GM10248 (cell line): ENCODE measurements at places on chromosomes 12 and 14.
A peak's percentile ranks its signal among the peaks of the same experiment; 100 is the strongest.

DNA sequence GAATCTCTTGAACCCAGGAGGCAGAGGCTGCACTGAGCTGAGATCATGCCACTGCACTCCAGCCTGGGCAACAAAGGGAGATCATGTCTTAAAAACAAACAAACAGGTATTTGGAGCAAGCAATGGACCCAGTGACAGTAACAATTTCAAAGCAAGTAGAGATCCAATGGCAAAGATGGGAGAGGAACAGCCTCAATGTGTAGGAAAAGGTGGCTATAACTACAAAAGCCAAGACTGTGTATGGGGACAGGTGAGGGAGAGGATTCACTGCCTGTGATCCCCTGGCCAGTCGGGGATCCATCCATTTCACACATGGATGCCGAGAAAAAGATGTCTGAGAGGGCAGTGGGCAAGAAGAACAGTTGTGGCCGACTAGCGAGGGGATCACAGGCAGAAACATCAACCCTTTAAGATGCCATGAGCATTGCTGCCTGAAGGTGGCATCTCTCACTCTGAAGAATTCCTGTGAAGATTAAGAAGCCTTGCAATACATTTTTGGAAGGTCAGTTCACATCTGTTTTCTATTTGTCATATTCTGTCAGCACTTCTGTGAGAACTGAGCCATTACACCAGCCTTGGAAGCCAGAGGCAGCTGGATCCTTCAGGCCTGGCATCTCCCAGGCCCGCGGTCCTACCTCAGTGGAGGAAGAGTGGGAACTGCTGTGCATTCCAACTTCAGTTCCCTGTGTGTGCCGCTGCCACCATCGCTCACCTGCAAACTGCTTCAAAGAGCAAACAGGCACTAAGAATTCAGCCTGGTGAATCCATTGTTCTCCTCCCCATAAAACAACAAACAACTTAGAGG, 54.5 kb upstream of the FRS2 start:
- peak; percentile 22 for DNase-seq

DNA sequence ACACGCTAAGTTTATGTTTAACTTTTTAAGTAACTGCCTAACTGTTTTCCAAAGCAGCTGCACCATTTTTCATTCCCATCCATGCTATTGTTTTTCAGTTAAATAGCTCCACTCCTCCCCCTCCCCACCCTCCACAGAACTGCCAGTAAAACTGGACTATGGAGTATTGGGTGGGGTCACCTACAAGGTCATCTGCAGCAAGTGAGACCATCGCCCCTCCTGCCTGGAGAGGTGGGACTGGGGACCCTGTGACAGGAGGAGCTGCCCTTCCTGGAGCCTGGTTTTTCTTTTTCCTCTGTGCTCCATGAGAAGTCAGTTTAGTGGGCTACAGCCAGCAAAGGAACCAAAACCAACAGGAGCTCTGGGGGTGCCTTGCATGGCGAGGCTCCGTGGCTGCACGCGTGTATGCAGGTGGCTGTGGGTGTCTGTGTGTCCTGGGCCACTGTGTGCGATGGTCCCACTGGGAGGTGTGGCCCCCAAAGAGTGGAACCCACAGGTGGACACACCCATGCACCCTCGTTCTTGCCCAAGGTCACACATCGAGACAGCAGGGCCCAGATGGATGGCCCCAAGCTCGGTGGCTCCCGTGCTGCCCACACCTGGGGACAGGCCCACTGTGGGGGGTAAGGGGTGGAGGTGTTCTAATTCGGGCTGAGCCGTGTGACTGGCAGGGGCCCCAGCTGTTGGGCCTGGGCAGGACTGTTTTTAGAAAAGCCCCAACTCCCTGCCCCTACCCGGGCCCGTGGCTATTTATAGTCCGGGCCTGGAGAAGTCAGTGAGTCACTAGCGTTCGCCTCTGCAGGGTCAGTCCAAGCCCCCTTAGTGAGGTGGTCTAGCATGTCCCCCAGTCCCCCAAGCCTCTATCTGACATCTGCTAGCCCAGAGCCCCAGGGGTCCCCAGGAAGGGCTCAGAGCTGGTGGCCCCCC, 2.3 kb upstream of the ADSS1 start:
- no peak for DNase-seq

DNA sequence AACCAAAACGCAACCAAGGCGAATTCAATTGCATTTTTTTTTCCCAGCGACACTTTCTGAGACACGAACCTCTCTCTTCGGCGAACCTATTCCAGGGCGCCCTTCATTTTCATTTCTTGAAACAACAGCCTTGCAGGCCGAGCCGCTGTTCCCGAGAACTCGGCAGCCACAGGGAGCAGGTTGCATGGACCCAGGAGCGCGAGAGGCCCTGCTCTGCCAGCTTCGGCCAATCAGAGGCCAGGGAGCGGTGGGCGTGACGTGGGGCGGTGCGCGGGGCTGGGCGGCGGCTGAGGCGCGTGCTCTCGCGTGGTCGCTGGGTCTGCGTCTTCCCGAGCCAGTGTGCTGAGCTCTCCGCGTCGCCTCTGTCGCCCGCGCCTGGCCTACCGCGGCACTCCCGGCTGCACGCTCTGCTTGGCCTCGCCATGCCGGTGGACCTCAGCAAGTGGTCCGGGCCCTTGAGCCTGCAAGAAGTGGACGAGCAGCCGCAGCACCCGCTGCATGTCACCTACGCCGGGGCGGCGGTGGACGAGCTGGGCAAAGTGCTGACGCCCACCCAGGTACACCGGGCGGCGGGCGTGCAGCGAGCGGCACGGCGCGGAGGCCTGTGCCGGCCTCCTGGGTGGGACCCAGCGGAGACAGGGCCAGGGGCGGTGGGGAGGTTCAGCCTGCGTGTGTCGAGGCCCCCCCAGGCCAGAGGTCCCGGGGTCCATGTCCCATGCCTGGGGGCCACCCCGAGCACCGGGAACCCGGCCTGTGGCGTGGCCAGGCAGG, at the start of gene PEBP1:
PEBP1 (plus strand) TSS at position 337 of the 771 bp plus-strand sequence; CDS start at position 423, 86 bp downstream.
- peak; percentile 97 for DNase-seq

DNA sequence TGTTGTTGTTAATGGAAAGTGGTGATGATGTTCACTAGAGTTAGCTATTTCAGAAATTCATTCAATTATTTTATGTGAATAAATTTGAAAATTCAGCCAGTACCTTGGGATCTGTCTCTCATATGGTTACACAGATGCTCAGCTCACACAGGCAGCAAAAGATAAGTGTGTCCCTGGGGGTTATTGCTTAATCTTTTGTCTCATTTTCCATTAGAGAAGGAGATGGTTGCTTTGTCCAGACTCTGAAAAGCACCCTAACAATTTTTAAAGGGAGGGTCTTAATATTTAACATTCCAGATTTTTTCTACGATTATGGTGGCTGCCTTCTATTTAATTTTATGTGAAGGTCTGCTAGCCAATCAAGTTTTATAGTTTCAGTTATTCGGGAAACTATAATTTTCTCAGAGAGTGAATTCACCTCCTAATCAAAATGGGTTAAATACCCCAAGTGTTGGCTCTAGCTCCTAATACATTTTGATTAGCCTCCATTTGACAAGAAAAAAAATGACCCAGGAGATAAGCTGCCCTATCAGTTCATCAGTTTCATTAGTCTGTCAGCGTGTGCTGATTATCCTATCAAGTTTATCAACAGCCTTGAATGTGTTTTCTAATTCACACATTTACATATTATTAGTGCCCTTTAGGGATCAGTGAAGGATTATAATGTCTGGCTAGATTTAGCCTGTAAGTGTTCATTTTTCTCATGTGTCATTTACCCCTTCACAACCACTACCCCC, 282.1 kb downstream of the TMTC2 start:
- no peak for DNase-seq

DNA sequence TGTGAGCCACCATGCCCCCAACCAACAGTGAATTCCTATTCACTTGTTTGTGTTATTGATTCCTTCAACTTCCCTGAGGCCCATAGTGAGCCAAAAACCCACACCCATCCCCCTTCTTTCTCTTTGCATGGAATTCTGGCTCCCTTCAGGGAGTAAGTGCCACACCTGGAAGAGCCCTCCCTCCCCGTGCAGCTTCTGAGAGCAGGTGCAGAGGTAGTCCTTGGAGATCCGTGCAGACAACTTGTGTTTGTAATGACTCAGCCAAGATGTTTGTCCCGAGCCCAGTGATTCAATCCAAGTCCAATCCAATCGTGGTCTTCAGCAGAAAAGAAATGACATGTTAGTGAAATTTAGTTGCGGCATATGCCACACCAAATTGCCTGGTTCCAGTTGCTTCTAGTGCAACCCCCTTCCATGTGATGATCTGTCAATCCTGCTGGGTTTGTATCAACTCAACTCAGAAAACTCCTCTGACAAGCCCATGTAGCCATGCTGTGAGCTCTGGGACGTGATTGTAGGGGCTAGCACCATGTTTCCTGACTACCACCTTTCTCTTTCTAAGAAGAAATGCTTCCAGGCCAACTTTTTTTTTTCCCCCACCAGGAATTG, 27.5 kb downstream of the GPRC5A start:
- no peak for DNase-seq

GRCh38 chr12:85369365-85370154, 89.5 kb downstream of the ALX1 start:
- no peak for DNase-seq

GRCh38 chr14:81206115-81206514, 14.6 kb downstream of the GTF2A1 start:
- DNase-seq, result no peak

DNA sequence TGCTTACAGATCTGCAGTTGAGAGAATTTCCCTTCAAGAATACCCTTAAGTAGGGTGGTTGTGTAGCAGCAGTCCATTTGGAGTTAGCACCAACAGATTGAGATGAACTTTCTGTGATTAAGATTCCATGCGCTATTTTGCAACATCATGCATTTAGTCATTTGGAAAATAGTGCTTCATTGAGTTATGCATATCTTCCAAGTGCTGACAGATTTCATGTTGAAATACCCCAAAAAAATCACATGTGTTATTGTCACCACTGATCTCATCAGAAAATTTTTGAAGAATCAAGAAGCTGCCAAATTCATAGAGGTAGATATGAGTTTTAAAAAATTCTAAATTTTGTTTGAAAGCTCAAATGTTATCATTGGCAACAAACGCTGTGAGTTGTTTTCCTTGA, 35.5 kb upstream of the OSBPL8 start:
- DNase-seq, result no peak

GRCh38 chr12:32365473-32366064, 33.8 kb upstream of the FGD4 start:
- peak; percentile 64 for DNase-seq

DNA sequence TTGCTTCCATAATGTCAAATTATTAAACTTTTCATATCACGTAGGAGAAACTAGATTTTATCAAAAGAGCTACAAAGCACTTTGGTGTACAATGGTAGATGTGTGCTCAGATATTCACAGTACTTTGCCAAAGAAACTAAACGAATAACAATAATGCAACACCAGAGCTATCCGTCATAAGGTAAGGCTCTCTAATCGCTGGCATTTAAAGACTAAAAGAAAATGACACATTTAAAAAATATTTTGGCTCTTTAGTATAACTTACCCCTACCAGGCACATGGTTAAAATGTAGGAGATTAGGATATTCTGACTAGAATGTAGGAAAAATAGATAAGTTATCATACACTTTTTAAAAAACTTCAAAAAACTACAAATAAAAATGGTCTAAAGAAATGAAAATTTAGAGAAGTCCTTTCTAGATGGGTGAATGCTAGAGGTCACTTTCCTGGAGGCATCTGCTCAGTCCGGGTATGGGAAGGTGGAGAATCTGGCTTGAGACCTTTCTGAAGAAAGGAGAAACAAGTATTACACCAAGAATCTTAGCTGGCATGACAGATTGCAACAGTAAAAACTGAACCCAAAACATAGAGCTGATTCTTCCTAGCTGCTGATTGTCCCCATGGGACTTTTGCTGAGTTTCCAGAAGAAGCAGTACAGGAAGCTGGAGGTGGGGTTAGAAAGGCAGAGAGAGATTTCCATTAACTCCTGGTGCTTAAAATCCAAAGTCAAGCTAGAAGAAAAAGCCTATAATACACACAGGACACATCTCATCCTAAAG, 67.9 kb downstream of the FAR2 start:
- DNase-seq, result no peak

- DNase-seq, result no peak
Observed at GRCh38 chr12:57261428-57261865, 10.5 kb upstream of the STAC3 start.

DNA sequence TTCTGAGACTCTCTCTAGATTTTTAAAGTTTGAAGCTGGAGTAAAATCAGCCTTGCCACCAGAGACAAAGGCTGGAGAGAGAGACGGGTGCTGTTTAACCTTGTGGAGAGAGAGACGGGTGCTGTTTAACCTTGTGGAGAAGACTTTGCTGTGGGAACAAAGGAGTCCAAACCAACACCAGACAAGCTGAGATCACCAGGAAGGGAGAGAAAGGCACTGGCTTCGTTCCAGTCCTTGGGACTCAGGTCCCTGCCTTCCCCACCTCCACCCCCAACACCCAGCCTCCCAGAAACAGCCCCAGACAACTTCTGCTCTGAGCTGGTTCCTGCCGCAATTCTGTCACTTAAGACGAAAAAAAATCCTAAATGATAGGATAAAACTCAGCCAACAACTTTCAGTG, 1389.3 kb downstream of the AACS start:
- DNase-seq, result no peak

DNA sequence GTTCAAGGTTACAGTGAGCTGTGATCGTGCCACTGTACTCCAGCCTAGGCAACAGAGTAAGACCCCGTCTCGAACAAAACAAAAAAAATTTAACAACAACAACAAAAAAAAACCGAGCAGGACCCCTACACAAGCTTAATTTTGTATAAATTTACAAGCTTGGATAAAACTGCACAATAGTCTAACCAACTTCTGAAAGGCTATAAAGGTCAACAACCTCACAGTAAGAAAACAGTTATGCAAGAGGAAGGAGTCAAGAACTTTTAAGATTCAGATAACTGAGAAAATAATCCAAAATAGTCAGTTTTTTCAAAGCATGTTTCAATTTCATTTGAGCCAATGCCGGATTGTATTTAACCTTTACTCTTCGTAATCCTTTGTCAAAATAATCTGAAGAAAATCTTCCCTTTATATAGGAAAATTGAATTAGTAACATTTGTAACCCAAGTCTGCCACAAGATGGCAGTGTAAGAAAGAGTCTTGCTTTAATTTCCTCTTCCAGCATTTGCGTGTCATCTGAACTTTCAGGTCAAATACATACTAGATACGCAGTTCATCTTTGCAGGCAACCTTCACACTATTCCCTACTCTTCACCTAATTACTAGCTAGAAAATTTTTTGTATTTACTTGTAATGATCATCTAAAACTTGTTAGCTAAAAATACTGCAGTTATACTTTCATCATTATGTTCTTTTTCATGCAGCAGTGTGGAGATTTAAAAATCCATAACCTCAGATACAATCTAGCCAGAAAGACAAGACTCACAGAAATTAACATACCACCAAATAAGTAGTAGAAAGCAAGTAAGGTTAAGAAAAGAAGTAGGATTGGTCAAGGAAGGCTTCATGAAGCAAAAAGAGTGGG, 5.8 kb downstream of the CCNB1IP1 start:
- peak; percentile 60 for DNase-seq

GRCh38 chr12:115504306-115505290, 772.9 kb downstream of the MED13L start:
- peak; percentile 46 for DNase-seq

- no peak for DNase-seq
Observed at GRCh38 chr14:55877942-55878341, 240.3 kb upstream of the PELI2 start.

GRCh38 chr12:1696800-1697199, 5.9 kb downstream of the ADIPOR2 start:
- no peak for DNase-seq
